ENCODE measurements at places on chromosomes 1 and 21. TPM values are rescaled to one million over a fixed set of nuclear protein-coding genes. Genes with fewer than 3 reads are reported as not detected.

Gene ADGRB2
- 6.0 TPM for total RNA-seq

Gene OLFML2B
- 4.3 TPM for total RNA-seq

Gene VWA1
- total RNA-seq: 5.1 TPM

Gene PDZK1IP1
- total RNA-seq: 1.1 TPM

Gene ZBTB37
- 4.7 TPM for total RNA-seq

Gene ATXN7L2
- 5.4 TPM for total RNA-seq

Gene PDC
- total RNA-seq: 0.14 TPM

Gene FMO3
- 0.19 TPM for total RNA-seq

Gene IL6R
- total RNA-seq: 10.5 TPM

Gene FLG
- 0.28 TPM for total RNA-seq

Gene RIT1
- 24.4 TPM for total RNA-seq

Gene LCE3D
- not detected for total RNA-seq

Gene APOBEC4
- not detected for total RNA-seq

Gene HTR1D
- not detected for total RNA-seq
